ENCODE measurements at places on chromosomes 3 and 15.

DNA sequence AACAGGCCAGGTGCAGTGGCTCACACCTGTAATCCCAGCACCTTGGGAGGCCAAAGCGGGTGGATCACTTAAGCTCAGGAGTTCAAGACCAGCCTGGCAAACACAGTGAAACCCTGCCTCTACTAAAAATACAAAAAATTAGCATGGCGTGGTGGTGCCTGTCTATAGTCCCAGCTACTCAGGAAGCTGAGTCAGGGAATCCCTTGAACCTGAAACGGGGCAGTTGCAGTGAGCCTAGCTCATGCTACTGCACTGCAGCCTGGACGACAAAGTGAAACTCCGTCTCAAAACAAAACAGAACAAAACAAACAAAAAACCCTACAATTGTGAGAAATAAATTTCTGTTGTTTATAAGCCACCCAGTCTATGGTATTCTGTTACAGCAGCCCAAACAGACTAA, 94.7 kb downstream of the PIK3CB start:
- peaks cover 42% of the 10 kb centered on the region for H3K36me3 ChIP-seq
- no peaks in the 10 kb centered on the region for H3K27me3 ChIP-seq
- no peak for DNase-seq
- no peak overlapping the region for H3K4me3 ChIP-seq
- H3K27ac ChIP-seq: no peak overlapping the region

DNA sequence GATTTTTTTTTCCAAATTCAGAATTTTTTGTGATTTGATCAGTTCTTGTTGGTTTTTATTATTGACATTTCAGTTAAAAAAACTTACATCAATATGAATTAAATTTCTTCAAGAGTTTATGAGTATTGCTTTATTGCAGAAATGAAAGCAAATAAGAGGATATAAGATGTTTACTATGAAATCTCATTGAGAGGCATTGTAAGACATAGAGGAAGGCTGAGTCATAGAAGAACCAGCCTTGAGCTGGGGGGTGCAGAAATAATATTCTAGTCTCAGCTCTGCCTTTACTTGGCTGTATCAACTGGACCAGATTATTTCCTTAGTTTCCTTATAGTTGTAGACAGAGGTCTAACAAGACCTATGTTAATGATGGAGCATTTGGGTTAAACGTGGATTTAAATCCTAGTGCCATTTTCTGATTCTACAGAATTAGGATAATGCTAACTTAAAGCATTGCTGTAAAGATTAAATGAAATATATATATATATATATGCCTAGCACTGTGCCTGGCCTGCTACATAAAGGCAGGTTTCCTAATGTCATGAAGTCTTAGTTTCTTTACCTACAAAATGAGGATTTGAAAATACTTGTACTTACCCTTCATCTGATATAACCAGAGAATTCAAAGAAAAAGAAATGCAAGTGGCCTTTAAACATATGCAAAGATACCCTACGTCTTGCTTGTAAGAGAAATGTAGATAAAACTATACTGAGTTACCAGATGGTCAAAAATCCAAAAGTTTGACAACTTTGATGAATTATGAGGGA, 7.3 kb downstream of the FAM98B start:
- H3K27me3 ChIP-seq: no peaks in the 10 kb centered on the region
- no peaks in the 10 kb centered on the region for H3K4me1 ChIP-seq
- DNase-seq: no peak

- no peak overlapping the region for H3K27ac ChIP-seq
- H3K4me3 ChIP-seq: no peak overlapping the region
- no peak for DNase-seq
- no peaks in the 10 kb centered on the region for H3K36me3 ChIP-seq
- no peaks in the 10 kb centered on the region for H3K27me3 ChIP-seq
- no peaks in the 10 kb centered on the region for H3K4me1 ChIP-seq
These were observed 75.6 kb downstream of the DTWD1 start for GRCh38 chr15:49696433-49696832.

DNA sequence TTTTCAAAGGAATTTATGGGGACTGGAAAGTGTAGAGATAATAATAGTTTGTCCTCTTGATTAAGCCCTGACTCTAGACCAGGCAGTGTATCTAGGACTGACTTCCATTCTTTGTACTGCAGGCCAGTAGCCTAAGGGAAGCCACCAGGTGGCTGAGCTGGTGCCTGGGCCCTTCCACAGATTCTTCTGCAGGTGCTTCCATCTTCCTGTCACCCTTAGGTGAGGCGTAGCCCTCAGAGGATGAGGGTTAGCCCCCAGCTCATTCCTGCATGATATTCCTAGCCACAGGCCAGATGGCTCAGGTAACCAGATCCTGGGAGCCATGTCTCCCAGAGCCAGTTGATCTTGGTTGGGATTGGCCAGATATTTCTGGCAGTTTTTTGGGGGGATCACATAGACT, 169.0 kb upstream of the IL12A start:
- no peak overlapping the region for H3K4me3 ChIP-seq

DNA sequence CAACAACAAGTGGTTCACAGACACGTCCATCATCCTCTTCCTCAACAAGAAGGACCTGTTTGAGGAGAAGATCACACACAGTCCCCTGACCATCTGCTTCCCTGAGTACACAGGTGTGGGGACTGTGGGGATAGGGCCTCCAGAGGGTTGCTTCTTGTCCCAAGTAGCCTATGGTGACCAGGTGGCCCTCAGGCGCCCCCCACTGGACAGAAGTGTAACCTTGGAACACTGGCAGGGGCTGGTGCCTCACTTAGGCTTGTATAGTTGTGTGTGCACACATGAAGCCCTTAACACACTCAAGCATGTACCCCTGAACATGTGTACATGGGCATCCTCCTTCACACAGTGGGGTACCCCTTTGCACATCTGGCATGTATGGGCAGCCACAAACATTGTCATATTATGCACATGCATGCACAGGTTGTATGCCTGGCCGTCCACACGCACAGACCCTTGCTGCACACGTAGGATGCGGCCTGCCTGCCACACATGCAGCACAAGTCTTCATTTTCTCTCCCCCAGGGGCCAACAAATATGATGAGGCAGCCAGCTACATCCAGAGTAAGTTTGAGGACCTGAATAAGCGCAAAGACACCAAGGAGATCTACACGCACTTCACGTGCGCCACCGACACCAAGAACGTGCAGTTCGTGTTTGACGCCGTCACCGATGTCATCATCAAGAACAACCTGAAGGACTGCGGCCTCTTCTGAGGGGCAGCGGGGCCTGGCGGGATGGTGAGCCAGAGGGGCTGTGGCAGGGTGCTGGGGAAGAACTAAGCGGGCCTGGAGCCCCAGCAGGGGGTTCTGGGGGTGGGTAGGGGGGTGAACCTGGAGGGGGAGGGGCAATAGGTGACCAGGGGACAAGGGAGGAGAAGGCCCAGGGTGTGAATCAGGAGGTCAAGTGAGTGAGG, 11.7 kb upstream of the SEMA3B start:
- H3K27ac ChIP-seq: peak overlapping the region; percentile 29
- DNase-seq: no peak
- no peaks in the 10 kb centered on the region for H3K27me3 ChIP-seq
- peaks cover 34% of the 10 kb centered on the region for H3K36me3 ChIP-seq
- no peak overlapping the region for H3K4me3 ChIP-seq

DNA sequence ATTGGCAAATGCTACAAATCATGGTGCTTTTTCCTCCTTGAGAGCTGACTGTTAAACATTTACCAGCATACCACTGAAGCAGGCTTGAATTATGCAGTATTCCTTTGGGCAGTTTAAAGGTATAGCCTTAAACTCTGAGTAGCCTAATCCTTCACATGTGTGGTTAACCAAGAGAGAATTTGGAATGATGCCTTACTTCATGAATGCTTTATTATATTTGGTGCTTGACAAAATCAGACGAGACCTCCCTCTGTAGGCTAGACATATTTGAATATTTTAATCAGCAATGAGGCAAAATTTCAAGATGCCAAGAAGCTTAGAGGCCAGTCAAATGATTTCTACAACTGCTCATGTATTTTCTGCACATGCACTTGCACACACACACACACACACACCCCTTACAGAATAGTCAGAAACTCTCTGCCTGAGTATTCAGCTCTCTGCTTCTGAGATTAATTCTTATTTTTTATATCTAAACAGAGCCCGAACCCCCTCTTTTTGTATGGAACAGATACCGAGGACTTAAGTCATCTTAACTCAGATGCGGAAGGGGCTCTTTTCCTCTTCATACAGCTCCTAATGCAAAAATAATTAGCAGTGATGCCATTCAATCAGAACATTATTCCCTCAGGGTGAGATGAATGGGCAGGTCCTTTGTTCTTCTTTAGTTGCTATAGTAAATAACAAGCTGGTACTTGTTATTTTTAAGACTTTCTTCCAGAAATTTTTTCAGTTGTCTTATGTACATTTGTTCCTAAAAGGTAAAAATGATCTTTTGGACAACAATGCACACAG, 195.5 kb upstream of the TMC3 start:
- no peaks in the 10 kb centered on the region for H3K36me3 ChIP-seq
- H3K4me3 ChIP-seq: no peak overlapping the region
- no peak overlapping the region for H3K27ac ChIP-seq

DNA sequence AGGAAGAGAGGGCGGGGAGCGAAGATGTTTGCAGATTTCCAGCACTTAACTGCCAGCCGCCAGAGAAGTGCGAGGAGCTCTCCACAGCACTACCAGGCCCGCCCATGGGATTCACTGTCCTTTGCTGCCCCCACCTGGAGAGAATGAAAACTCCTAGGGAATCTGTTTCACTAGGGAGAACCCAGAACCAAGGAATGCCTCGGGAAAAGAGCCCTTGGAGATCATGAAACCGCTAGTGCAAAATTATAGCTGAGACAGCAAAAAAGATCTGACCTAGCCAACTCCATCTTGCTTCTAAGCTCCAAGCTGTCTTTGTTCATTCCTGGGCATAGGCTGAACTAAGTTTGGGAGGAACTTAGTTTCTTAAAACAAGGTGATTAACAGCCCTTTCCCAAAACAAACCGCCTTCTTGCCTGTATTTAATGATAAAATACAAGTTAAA, 82.6 kb upstream of the GCNT3 start:
- H3K27ac ChIP-seq: no peak overlapping the region
- DNase-seq: peak; percentile 87
- H3K4me3 ChIP-seq: no peak overlapping the region
- H3K4me1 ChIP-seq: peaks cover 16% of the 10 kb centered on the region
- no peaks in the 10 kb centered on the region for H3K27me3 ChIP-seq

GRCh38 chr3:143436231-143436930, 316.8 kb downstream of the CHST2 start:
- no peaks in the 10 kb centered on the region for H3K27me3 ChIP-seq
- no peaks in the 10 kb centered on the region for H3K36me3 ChIP-seq
- H3K4me1 ChIP-seq: no peaks in the 10 kb centered on the region
- DNase-seq: no peak

DNA sequence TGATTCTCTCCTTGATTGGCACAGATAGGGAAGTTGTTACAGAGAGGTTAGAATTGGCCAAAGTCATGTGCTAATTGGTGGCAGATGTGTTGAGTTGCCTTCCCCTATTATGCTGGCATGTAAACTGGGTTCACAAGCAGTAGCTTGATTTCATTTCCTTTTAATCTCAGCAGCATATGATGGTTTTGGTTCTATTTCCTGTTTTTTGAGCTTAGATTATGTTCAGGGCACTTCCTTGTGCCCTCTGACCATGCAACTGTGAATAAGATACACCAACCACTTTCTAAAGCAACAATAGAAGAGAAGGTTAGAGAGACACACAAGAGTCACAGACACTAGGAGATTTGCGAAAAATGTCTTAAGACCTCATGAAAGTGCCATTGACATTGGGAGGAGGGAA, 16.5 kb downstream of the HPS3 start:
- H3K4me3 ChIP-seq: no peak overlapping the region
- no peak for DNase-seq
- H3K4me1 ChIP-seq: no peaks in the 10 kb centered on the region
- no peak overlapping the region for H3K27ac ChIP-seq

GRCh38 chr3:94626573-94626972, 563.7 kb downstream of the NSUN3 start:
- no peaks in the 10 kb centered on the region for H3K36me3 ChIP-seq
- no peaks in the 10 kb centered on the region for H3K27me3 ChIP-seq
- DNase-seq: no peak
- no peak overlapping the region for H3K4me3 ChIP-seq
- H3K4me1 ChIP-seq: no peaks in the 10 kb centered on the region

DNA sequence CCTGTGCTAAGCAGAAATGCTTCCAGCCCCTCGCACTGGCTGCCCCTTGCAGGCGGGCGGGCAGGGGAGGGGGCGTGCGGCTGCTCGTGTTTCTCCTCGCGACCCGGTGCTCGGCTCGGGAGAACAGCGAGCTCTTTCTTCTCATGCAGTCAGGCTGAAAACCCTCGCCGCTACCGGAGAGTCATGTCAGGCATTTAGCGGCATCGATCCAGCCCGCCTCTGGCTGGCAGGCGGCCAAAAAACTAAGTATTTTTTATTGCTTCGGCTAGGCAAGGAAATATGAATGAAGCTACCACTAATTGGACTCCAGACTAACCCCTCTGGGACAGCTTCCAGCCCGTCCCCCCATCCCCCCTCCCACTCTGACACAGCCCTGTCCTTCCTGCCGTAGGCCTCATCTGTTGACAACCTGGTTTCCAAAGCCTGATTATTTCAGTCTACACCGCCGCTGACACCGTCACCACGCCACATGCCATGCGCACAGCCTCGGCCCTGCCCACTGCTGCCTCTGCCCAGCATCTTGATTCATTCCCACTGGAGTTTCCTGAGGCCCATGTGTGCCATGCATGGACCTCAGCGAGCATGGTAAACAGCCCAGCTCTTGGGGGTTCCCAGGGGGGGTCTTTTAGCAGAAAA, 35.3 kb downstream of the TLE3 start:
- peak overlapping the region; percentile 25 for H3K4me3 ChIP-seq
- peaks cover 94% of the 10 kb centered on the region for H3K36me3 ChIP-seq
- DNase-seq: no peak
- no peak overlapping the region for H3K27ac ChIP-seq

- no peak overlapping the region for H3K4me3 ChIP-seq
- no peak for DNase-seq
These were observed 146.0 kb downstream of the ARPP21 start for GRCh38 chr3:35785234-35785888.

All from suprapubic skin (tissue), 4 donors.